ENCODE measurements at places on chromosomes 11 and 22.

DNA sequence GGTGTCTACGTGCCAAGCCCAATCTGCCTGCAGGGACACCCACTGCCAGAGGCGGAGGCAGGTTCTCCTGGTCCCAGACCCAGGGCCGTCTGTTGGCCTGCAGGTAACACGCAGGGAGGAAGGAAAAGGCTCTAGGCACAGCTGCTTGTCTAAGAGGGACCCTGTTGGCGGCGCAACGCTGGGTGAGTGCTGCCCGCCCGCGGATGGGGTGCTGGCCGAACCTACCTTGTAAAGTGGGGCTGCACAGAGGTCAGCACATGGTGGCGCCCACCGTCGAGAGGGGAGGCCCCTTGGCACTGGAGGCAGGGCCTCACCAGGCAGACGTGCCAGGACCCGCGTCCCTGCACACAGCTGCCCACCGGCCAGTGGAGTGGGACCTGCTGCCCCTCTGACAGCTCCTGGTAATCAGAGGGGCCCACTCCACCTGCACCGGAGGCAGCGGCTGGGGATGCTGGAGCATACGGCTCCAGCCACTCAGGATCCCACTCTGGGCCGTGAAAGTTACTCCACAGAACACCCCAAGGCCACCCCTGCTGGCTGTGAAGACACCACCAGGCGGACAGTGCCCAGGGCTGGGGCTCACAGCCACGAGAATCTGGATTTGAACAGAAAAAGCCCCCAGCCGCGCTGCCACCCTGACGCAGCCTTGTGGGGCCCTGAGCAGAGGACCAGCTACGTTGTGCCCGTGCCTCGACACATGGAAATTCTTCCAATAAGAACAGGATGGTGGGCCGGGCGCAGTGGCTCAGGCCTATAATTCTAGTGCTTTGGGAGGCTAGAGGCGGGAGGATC lies 24.0 kb downstream of the TBX1 start:
- DNase-seq = no peak

DNA sequence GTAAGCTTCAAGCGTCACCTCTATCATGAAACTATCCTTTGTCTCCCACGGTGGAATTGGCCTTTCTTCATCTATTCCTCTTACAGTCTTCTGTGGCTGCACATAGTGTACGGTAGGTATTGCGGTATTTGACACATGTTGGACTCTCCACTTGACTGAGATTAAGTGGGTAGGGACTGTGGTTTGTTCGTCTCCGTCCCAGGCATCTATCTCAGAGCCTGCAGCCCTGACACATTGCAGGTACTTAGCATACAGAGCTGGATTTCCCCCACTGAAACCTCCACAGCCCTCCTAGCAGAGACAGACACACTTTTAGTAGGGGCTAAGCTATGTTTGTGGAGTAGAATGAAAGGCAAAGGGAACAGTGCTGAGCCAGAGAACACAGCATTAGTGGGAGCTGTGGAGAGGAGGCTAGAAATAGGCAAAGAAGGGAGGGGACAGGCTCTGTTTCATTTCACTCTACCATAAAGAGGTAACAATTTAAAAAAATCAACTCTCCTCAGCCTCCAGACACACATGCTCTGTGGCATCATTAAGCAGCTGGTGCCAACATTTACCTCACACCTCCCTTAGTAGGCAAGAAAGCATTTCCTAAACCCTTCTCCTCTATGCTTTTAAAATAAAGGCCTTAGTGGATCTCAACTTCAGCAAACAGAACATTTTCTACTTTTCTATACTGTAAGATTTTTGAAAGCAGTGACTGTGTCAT lies 277.5 kb downstream of the KIRREL3 start:
- DNase-seq = no peak

DNA sequence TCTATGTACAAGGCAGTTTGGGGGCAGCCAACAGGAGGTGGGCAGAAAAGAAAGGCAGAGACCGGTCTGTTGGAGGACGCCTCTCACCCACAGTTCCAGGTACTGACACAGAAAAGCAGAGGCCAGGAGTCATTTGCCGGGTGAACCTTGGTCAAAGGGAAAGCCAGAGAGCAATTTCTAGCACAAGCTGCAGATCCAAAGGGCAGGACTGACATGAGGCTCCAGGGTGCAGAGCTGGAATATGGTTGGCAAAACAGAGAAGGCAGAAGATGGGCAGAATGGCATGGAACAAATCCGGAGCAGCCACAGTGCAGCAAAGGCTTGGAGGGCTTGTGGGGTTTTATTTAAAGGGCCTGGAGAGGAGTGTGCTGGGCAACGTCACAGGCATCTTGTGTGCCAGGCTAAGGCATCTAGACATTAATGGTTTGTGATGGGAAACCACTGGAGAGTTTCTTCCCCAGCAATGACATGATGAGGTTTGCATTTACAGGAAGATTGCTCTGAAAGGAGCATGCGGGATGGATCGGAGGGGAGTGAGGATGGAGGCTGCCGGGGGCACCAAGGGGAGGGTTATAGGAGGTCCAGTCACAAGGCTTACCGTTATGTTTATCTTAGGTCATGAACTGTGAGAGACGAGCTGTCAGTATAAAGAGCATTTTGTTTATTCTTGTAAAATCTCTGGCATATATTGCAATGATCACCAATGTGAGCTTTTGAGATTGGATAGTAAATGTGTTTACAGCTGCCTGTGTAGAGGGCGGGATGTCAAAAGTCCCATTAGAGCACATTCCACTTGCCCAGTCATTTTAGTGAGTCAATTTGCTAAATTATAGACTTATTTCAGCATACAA lies 5.7 kb upstream of the MMP20 start:
- no peak for DNase-seq

DNA sequence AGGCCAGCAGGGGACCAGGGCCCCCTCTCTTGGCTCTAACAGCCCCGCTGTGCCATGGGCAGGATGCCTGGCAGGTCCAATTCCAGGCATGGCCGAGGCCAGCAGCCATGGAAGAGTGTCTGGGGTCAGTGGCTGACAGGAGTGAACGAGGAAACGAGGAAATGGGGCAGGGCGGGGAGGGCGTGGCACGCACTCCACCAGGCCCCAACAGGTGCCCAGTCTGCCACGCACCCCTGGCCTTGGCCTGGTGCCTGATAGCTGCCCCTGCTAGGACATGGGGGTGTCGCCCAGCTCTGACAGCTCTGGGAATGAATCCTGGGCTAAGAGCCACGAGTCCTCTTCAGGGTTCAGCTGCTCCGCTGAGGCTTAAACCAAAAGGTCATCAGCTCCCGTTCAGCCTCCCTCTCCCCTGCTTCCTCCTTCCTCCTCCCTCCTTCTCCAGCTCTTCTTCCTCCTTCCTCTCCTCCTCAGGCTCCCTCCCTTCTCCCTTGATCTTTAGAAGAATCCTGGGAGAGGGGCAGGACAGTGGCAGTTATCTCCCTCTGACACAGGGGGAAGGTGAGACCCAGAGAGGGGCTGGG lies 11.5 kb upstream of the TBC1D22A start:
- no peak for DNase-seq

- no peak for DNase-seq
These were observed 20.7 kb downstream of the ATG16L2 start for GRCh38 chr11:72834905-72835304.

DNA sequence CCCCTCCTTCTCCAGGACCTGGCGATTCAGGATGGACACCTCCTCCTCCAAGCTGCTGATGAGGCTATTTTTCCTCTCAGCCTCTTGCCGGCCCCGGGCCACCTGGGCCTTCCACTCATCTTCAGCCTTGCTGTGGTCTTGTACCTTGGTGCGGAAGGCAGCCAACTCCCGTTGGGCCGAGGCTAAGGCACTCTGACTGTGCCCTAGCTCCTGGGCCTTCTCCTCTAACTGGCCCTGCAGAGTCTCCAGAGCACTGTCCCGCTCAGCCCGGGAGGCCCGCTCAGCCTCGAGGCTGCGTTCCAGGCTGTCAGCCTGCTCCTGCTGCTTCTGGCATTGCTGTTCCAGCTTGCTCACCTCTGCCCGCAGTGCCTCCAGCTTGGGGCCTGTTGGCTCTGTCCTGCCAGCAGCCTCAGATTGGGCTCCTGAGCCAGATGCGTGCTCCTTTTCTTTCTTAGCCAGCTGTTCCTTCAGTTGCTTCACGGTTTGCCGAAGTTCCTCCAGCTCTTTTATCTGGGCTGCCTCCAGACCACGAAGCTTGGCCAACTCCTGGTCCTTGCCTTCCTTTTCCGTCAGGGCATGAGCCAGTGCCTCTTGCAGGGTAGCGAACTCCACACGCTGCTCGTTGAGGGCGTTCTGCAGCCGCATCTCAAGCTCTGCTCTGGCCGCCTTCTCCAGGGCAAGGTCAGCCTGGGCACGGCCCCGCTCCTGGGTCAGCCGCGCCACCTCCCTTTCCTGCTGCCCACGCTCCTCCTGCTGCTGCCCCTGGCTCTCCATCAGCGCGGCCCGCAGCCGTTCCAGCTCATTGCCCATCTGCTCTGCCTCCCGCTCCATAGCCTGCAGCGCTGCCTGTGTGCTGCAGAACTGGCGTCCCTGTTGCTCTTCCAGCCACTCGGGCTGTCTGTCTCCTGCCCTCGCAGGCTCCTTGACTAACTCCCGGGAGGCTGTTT lies 15.3 kb downstream of the IL18BP start:
- DNase-seq = no peak

DNA sequence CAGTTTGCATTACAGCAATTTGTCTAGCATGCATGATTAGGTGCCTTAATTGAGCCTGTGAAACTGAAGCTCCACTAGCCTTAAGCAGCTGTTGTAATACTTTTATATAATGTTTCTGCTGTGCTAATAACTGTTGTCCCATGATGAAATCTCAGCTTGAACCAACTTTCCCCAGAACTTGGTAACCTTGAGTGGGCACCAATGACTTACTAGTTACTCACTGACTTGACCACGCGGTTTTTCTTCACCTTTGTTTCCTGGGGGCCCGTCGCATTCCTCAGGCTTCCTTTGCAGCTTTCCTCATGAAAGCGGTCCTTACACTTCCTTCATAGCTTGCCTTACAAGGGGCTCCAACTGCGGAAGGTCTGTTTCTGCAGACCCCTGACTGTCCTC lies 11.2 kb upstream of the GLYATL1 start:
- no peak for DNase-seq

GRCh38 chr11:70066628-70067027 lies 11.5 kb upstream of the ANO1 start:
- DNase-seq = no peak

- DNase-seq = no peak
These were observed 63.6 kb downstream of the MTNR1B start for GRCh38 chr11:93033093-93033492.

GRCh38 chr11:64590763-64591221 lies at the start of gene SLC22A12:
Gene SLC22A12, plus strand, starts transcription at chr11:64591220. Its CDS starts 337 bp downstream, at chr11:64591557.
- no peak for DNase-seq

DNA sequence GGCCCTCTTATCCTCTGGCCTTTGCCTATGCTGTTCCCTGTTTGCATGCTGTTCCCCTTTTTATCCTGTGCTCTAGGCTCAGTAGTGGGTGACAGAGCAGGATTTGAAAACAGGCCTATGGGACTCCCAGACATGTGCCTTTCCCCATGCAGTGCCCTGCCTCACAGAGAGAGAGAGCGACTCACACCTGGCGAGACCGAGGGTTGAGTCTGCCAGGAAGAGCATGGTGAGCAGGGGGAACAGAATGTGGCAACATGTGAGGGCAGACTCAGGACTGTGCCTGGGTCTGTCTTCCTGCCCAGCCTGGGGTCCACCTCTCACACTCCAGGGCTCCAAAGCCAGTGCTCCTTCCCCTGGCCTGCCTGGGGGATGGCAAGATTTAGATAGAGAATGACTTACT lies 75.0 kb downstream of the NFAM1 start:
- DNase-seq = no peak

DNA sequence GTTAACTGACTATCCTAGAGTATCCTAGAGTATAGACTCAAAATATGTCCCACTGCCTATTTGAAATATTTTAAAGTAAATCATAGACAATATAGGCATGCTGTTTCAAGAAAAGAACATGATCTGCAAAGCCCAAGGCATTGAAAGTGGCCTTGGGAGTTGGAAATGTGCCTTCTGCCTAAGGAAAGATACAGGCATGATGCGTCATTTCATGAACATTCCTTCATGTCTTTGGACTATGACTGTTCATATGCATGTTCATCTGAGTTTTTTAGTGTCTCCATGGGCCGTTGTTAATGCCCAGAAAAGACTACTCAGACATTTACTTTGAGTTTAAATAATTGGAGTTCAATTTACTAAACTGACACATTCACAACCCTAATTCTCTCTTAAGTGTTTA lies 69.7 kb upstream of the PRDM11 start:
- no peak for DNase-seq

- no peak for DNase-seq
These were observed 844.2 kb downstream of the JRKL start for GRCh38 chr11:97234016-97234415.

GRCh38 chr11:120611581-120611980 lies 100.0 kb downstream of the GRIK4 start:
- no peak for DNase-seq

DNA sequence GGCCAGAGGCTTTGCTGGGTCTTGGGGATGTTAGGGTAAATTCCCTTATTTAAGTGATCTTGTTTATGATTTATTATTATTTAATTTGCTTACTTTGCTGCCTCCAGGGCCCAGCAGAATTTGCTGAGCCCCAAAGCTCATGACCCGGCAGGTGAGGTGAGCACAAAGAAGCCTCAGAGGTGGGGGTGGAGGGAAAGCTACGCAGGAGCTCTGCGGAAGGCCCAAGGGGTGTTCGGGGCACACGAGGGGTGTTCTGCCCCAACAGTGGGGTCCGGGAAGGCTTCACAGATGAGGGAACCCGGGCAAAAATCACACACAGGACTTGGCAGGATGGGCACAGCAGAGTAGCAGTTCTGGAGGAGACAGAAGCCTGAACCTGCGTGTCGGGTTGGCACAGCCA lies 6.7 kb upstream of the LINC01488 start:
- no peak for DNase-seq

GRCh38 chr11:111417766-111418435 lies 38.8 kb upstream of the POU2AF1 start:
- no peak for DNase-seq

GRCh38 chr11:30481330-30481729 lies 104.8 kb downstream of the MPPED2 start:
- no peak for DNase-seq

- peak; percentile 41 for DNase-seq
These were observed 5.7 kb downstream of the ZP1 start for GRCh38 chr11:60872961-60873524.

- DNase-seq = no peak
These were observed 10.6 kb upstream of the SLC22A12 start for GRCh38 chr11:64580412-64580811.

- DNase-seq = no peak
These were observed 17.9 kb upstream of the RRAS2 start for GRCh38 chr11:14376920-14377319.

DNA sequence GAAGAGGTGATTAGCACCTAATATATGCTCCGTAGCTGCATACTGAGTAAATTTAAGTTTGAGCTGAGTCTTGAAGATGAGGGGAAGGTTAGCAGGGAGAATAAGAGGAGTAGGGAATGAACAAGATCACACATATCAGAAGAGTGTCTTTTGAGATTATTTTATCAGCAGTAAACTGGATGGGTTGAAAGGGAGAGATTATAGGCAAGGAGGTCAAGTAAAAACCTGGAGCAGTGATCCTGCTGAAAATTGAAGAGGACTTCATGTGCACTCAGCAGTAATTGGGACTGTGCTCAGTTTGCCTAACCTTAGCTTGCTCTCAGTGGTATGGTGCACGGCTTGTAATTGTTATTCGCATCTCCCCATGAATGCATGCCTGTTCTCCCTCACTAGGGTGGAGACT lies 79.5 kb upstream of the PICALM start:
- no peak for DNase-seq

- no peak for DNase-seq
These were observed 12.8 kb downstream of the PRR5 start for GRCh38 chr22:44714703-44715350.

GRCh38 chr11:102108734-102109440 lies 1.4 kb upstream of the YAP1 start:
- DNase-seq = no peak

GRCh38 chr11:59787816-59788215 lies 22.8 kb downstream of the MRPL16 start:
- no peak for DNase-seq
